ENCODE measurements at places on chromosomes 16 and 17.

GRCh38 chr17:73189417-73190099, 3.3 kb upstream of the COG1 start:
- DNase-seq = no peak

DNA sequence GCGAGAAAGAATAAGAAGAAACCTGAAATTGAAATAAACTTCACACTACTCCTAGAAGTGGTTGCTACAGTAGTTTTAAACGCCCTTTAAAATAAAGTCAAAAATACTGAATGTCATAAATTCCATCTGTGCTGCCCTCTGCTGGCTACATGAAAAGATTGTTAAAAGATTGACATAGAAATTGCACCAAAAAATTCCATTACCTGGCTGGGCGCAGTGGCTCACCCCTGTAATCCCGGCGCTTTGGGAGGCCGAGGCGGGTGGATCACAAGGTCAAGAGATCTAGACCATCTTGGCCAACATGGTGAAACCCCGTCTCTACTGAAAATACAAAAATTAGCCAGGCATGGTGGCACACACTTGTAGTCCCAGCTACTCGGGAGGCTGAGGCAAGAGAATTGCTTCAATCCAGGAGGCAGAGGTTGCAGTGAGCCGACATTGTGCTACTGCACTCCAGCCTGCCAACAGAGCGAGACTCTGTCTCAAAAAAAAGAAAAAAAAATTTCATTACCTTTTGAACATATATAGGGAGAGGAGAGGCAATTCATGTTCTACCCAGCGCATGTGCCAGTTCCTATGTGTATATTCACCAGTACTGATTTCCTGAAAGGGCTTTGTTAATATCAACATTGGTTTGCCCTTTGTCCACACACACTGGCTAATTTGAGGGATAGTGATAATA, 36.5 kb downstream of the CYTH1 start:
- DNase-seq = peak; percentile 43

- no peak for DNase-seq
These were observed 56.0 kb upstream of the TOB1 start for GRCh38 chr17:50922107-50922506.

DNA sequence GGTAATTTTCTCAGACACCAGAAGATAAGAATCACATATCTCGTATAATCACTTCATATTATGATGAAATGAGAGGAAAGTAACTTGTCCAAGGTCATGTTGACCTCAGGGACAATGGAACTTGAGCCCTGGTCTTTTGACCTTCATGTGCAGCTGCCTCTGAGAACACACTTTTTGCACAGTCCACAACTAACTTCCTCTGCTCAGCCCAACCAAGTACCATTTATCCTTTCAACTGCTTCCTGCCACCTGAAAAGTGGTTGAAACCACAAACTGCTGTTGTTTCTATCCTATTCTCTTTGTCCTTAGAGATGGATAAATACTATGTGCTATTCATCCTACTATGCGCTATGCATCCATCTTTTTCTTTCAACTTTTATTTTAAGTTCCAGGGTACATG, 2.3 kb upstream of the CCL1 start:
- DNase-seq = no peak

- DNase-seq = peak; percentile 15
These were observed 6.1 kb upstream of the UQCRC2 start for GRCh38 chr16:21946889-21947635.

GRCh38 chr17:49915670-49916069, 53.3 kb upstream of the DLX4 start:
- no peak for DNase-seq

DNA sequence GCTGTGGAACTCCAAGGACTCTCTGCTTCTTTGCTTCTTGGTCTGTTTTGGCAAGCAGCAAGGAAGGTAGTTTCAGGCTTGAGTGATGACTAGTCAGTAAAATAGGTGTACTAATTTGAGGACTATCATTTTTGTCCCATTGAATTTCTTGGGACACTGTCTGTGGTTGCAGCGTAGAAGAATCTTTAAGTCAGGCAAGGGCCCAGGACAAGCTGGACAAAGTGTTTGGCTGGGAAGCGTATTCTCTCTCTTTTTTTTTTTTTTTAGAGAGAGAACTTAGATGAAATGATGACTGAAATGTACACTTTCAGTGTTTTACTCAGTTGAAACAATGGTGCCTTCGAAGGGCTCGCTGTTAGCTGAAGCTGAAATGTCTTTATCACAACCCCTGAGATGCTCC, 105.0 kb downstream of the BANP start:
- DNase-seq = no peak

GRCh38 chr16:88550246-88550661, 19.9 kb upstream of the ZC3H18 start:
- DNase-seq = no peak

- DNase-seq = peak; percentile 70
These were observed 14.7 kb downstream of the RARA start for GRCh38 chr17:40323391-40324381.

DNA sequence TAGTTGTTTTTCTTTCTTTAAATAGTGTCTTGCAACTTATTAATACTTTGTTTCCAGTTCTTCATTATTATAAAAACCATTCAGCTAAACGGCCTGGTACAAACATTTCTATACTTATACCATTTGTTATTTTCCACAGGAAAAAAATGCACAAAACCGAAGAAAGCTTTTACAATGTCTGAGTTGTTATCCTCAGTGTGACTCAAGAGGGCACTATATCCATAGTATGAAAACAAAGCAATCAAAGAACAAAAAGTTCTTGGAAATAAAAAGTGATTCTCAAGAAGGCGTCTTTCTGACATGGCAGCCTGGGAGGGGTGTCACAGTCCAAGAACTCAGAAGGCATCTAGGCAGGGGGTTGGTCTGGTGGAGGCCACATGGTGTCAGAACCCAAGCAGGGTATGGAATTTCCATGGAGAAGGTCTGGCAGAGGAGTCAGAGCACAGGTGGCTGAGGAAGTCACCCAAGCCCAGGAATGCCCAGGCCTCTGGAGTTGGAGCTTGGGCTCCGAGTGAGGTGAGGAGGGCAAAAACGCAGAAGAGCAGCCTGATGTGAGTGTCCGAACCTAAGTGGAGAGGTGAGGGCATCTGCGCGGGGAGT, 70.9 kb upstream of the ATP2A3 start:
- no peak for DNase-seq

GRCh38 chr17:56779322-56779721, 54.4 kb downstream of the C17orf67 start:
- no peak for DNase-seq

DNA sequence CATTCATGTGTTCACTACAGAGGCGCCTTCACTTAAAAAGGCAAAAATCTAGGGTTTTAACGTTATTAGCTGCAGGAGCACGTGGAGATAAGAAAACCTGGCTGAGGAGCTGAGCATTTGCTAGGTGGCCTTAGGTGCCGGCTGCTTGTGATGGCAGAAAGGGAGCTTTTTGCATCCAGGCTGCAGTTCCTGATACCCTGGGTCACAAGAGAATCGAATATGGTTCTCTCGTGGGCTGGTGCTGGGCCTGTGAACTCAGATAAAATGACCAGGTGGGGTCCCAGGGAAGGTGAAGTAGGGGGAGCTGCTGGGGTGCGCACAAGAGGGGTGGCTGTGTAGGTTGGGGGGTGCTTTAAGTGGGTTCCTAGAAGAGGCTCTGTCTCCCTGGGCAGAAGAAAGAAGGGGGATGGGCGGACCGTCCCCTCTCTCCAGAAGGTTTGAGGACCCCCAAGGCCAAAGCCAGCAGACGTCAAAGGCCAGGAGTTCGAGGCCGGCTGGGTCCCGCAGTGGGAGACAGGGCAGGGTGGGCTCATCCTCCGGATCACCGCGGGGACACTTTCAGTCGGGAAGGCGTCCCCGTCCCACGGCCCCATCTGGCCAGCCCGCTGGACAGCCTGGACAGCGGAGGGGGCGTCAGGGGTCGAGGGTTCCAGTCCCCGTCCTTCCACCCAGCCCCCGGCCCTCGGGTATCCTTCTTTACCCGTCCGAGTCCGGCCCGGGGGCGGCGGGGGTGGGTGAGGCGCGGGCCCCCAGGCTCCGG, 740 bp upstream of the CMIP start:
- no peak for DNase-seq

- DNase-seq = no peak
These were observed 50.8 kb upstream of the GNG13 start for GRCh38 chr16:851209-851810.

DNA sequence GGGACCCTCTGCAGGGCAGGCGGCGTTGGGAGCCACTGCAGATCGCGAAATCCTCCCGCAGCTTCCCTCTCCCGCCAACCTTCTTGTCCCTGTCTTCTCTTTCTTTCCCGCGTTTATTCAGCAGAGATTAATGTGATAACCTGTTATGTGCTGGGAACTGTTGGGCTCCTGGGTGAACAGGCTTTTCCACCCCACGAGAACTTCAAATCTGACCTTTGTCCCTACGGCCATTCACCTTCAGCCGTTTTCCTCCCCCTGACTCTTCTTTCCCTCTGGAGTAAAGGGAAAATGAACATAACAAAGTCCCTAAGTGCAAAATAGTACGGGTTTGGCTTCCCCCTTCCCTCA, 15.2 kb upstream of the KPNA2 start:
- no peak for DNase-seq

DNA sequence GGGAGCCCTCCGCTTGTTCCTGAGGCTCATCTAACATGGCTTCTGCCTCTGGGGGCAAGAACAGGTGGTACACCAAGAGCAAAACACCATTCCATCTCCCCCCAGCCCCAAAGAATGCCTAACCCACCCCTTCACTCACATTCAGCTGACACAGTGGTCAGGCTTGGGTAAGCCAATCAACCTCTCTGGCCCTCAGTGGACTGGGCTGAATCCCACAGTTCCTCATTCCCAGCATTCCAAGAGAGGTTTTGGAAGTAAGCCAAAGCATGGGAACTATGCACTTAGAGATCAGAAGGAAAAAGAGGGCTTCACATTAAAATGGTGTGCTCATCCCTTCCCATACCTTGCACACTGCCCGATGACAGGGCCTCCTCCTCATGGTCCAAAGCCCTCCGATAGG, 7.8 kb downstream of the PIGS start:
- DNase-seq = no peak

DNA sequence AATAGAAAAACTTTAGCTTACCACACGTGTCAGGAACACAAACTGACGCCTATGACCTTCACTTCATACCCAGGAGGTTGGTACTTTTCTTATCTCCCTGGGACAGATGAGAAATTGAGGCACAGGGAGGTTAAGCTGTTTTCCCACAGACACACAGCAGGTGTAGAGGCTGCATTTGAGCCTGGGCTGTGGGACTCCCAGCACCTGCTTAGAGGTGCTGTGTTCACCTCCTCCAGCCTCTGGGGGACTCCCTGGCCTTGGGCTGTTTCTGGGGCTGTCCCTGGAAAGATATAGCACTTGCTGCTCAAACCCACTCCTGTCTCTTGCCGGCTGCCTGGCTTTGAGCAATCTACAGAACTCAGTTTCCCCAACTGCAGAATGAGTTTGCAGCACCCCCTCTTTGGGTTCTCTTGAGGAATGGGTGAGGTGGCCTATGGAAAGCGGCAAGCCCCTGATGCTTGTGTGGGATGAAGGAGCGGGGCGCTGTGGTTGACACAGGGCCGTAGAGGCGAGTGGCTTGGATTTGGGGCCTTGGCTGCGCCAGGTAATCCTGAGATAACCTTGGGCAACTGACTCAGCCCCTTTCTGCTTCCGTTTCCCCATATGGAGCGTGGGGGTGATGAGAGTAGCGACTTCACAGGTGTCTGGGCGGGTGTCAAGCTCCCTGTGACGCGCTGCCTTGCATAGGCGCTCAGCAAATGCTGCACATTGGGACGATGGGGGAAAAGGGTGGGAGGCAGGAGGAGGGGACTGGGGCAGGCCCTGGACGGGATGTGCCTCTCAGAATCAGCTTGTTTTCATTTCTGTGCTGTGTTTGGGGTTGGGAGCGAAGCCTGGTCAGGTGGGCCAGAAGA, 104.5 kb upstream of the CIBAR2 start:
- DNase-seq = no peak

DNA sequence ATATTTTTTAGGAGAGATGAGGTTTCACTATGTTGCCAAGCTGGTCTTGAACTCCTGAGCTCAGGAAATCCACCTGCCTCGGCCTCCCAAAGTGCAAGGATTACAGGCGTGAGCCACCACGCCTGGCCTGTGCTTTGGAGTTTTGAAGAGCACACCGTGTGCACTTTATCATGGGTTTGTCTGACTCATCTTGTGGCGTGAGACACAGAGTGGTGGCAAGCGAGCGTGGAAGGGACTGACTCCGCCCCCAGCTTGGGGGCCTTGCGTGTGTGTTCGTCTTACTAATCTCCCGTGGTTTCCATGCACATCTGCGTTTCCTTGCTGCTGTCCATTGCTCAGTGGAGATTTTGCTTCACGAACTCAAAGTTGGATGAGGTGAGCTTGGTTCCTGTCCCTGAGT, 22.9 kb downstream of the CRAMP1 start:
- no peak for DNase-seq

DNA sequence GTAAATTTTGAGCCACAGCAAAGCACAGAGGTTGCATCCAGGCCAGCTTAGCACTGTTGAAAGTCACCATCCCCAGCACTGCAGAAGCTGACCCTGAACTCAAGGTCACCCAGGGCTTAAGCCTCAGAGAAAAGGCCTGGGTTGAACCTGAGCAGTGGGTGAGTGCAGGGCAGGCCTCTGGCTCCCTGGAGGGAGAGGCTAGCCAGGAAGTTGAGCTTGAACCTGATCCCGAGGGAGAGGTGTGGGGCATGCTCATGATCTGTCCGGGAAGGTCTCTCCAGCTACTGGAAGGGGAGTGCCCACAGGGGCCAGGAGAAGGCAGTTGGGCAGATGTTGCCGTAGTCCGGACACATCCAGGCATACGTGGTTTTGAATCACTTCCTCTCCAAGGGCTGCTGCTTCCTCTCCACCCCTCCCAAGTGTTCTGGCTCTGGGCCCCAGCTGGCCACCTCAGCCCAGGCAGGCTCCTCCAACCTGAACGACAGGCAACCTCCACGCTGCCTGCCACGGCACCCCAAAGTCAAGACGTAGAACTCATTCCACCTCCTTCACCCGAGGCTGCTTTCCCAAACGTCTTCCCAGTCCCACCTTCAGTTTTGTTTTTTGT, 18.4 kb downstream of the CARHSP1 start:
- DNase-seq = no peak

GRCh38 chr16:24966634-24967033, 48.5 kb downstream of the ARHGAP17 start:
- no peak for DNase-seq

- no peak for DNase-seq
These were observed 53.1 kb upstream of the CHMP6 start for GRCh38 chr17:80938556-80938955.
